ENCODE measurements at places on chromosomes 1 and 21.

GRCh38 chr1:25051504-25051903, 121.4 kb upstream of the RUNX3 start:
- DNase-seq: no peak

GRCh38 chr1:194084755-194085154, 898.3 kb upstream of the B3GALT2 start:
- DNase-seq: no peak

GRCh38 chr1:170114906-170115305, 30.9 kb upstream of the NTMT2 start:
- DNase-seq: no peak

DNA sequence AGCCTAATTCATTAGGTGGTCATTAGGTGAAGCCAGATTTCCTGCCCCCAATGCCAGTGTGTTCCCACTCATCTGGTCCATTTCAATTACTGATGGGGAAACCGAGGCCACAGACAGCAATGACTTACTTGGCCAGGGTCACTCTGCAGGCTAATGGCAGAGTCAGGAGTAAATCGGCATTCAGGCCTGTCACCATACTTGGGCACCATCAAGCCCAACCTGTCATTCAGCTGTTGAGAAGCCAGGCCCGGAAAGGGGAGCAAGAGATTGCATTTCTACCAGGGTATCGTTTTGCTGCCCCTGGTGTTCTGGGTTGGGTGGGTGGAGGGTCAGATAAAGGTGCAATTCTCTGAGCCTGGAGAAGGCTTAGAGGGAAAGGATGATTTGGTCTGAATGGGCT, 8.0 kb upstream of the TMEM61 start:
- no peak for DNase-seq

DNA sequence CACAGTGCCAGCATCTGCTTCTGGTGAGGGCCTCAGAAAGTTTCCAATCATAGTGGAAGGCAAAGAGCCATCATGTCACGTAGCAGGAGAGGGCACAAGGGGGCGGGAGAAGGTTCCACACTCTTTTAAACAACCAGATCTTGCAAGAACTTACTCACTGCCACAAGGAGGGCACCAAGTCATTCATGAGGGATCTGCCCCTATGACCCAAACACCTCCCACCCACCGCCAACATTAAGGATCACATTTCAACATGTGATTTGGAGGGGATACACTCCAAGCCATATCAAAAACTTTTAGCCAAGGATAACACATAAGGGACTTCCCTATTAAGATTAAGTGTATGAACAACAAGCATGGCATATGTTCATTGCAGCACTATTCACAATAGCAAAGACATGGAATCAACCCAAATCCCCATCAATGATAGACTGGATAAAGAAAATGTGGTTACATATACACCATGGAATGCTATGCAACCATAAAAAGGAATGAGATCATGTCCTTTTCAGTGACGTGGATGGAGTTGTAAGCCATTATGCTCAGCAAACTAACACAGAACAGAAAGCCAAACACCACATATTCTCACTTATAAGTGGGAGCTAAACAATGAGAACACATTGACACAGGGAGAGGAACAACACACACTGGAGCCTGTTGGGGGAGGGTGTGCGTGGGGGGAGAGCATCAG, 19.9 kb upstream of the SLC35F3 start:
- DNase-seq: no peak

DNA sequence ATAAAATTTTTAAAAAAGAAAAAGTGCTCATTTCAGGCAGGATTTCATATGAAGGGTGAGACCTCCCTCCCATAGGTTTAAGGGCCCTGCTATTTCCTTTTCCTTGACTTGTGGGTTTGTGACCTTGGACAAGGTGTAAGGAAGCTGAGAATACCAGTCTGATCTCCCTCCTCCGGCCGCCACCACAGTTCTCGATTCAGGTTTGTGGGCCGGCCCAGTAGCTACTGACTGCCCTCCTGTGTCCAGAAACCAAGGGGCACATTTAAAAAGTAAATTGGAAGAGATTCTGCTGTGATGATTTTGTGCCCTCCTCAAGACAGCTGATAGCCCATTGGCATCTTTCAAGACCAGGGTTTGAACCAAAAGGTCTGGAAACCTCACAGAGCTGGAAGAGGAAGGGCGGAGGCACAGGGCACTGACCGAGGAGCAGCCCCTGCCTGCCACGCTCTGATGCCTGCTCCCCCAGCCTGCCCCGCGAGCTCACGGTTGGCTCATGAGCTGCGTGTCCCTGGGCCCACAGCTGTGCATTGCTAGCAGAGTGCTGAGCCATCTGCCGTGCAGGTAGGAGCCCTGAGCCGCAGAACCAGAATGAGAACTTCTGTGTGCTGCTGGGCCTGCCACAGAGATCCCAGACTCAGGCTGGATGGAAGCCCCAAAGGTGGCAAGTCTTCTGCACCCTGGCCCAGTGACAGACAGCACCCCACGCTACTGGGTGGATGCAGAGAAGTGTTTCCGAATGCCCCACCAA, 348.7 kb downstream of the NPHP4 start:
- DNase-seq: no peak

GRCh38 chr1:167276969-167277368, 56.3 kb downstream of the POU2F1 start:
- no peak for DNase-seq

DNA sequence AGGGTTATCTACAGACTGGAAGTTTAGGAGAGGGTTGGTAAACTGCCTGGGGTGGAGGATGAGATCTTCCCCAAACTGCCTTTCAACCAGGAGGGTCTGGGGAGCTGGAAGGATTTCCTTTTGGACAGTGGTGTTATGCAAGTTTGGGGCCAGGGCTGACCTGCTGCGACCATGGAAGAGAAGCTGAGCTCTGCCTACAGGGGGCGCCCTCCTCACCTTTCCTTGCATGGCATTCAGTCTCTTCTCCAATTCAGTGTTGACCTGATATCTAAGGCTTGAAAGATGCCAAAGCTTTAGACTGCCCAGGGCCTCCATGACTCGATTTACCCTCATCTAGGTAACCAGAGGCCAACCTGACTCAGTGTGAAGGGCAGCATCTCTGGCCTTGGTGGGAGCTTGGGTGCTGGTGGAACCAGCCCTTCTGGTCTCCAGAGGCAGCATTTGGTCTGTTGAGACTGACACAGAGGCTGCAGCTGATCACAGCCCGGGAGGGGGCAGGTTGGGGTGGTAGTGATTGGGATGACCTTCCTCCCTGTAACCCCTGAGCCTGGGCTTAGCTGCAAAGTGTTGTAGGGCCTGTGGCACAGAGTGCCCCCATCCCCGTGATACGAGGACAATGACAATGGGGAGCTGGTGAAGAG, 170.0 kb downstream of the GRIK3 start:
- no peak for DNase-seq

- DNase-seq: no peak
These were observed 72.1 kb downstream of the UCK2 start for GRCh38 chr1:165899461-165899941.

DNA sequence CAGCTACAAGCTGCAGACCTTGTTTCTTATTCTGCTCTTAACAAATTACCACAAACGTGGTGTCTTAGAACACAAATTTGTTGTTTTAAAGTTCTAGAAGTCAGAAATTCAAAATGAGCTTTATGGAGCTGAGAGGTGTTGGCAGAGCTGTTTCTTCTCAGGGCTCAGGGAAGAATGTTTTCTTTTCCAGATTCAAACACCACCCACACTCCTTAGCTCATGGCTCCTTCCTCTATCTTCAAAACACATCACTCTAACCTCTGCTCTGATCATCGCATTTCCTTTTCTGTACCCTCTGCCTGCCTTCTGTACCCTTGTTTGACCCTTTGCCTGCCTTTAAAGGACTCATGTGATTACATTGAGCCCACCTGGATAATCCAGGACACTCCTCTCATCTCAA, 26.9 kb upstream of the ITLN1 start:
- no peak for DNase-seq

- DNase-seq: no peak
These were observed 452.9 kb upstream of the BEND5 start for GRCh38 chr1:49229555-49229954.

DNA sequence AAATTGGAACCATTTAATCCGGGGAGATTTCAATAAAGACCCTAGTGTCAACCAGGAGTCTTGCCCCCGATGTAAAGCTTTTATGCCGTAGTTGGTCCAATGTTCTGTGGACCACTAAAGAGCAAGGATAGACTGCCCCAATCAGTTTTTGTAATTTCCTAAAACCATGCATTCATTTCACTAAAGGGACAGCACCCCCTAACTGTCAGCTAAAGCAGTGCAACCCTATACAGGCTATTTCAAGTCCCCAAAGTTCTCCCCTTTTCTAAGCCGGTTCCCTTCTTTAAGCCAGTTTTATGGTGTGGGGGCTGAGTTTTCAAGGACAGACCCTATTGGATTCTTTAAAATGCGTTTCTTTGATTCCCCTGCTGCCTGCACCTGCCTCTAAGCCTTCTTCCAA, 12.7 kb upstream of the PDPN start:
- DNase-seq: no peak
